Fibroblast of the conjunctiva (primary cell): ENCODE measurements at places on chromosomes 7 and 10.

GRCh38 chr7:149688836-149689235, 84.6 kb downstream of the ZNF467 start:
- no peak for DNase-seq

DNA sequence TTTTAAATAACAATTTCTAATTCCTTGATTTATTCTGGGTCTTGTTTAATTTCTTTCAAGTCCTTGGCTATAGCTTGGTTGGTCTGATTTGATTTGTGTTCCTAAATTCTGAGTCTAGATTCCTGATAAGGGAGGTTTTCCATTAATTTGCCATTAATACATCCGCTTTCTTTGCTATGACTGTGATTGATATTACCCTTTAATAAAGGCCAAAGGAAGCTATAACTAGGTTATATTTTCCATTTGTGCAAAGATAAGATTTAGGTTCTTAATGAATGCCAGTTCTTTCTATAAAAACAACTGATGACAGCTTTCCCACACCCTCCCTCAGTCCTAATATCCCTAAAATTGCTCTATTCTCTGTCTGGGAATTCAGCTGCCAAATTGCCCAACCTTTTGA, 28.2 kb downstream of the NDUFB2 start:
- no peak for DNase-seq

- no peak for DNase-seq
Observed at GRCh38 chr7:139982927-139983920, 79.5 kb downstream of the PARP12 start.

DNA sequence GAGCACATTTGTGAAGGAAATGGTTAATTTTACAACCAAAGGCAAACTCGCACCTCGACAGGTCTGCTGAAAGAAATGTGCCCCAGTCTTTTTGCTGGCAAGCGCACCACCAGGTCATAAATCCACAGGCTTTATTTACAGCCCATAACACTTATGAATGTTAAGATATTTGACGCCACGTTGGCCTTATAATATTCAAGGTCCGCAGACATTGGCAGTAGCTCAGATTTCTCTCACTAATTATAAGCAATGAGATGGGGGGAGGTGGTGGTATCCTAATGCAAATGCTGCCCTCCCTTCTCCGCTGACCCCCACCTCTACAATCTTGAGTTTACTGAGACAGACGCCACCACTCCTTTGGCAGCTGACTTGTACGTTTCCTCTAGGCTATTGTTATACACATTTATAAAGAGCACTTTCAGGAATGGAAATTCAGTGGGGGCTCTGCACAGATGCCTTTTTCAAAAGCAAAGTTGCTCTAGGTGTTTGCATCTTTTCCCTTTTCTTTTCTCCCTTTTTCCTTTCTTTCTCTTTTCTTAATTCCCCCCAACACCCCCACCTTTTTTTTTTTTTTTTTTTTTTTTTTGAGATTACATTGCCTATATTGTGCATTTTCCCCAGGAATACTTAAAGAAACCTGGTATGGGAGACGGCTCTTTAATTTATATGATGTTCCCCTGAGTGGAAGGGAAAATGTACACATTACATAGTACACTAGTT, 6.7 kb downstream of the TCF7L2 start:
- no peak for DNase-seq

GRCh38 chr10:32190890-32191491, 134.8 kb upstream of the KIF5B start:
- no peak for DNase-seq

DNA sequence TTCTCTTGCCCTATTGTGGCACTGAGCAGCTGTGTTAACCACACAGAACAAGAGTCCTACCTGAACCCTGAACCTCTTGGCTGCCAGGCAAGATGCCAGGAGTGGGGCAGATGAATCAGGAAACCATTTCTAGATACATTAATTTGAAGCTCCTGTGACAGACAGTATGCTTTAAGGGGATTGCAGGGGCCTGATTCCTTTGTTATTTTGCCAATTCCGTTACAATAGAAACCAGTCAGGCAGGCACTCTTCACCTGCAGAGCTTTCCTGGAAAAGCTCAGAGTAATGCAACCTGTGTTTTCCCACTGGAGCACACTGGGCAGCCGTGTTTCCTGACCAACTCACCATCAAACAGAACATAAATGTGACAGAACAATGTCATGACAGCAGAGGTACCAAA, 233.1 kb downstream of the BMPER start:
- DNase-seq, result no peak

DNA sequence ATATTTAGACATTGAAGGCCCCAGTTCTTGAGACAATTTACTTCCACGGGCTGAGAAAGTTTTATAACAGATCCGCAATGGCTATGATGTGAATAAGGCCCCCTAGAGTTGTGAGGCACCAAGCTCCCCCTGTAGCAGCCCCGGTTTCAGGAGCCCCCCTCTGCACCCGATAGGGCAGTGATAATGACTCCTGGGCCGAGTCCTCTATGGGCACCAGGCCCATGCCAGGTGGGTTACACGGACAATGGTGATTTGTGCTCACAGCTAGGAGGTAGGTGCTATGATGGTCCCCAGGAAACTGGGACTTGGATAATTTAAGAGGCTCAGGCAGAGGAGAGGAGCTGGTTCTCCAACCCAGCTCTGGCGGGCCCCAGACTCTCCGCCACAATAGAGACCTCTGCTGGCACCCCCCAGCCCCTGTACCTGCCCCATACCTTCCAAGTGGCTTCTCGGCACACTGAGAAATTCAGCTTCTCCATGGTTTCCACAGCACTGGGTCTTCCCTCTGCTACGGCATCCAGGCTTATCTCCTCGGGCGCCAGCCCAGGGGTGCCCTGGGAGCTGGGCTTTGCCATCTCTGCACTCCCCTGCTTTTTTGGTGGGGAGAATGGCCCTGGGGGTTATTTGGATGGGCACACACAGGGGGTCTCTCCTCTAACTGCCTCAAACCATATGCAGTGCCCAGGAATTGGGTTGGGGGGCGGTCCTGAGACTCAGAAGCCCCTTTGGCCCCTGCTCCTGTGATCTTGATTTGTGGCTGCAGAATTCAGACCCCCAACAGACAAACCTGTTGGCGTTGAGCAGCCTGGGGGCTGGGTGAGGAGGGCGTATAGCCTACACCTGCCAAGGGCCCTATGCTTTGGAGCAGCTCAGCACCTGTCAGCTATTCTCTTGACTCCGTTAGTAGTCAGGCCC, 12.2 kb upstream of the KCP start:
- no peak for DNase-seq

- no peak for DNase-seq
Observed at GRCh38 chr10:95401704-95402469, 111.1 kb upstream of the PDLIM1 start.

DNA sequence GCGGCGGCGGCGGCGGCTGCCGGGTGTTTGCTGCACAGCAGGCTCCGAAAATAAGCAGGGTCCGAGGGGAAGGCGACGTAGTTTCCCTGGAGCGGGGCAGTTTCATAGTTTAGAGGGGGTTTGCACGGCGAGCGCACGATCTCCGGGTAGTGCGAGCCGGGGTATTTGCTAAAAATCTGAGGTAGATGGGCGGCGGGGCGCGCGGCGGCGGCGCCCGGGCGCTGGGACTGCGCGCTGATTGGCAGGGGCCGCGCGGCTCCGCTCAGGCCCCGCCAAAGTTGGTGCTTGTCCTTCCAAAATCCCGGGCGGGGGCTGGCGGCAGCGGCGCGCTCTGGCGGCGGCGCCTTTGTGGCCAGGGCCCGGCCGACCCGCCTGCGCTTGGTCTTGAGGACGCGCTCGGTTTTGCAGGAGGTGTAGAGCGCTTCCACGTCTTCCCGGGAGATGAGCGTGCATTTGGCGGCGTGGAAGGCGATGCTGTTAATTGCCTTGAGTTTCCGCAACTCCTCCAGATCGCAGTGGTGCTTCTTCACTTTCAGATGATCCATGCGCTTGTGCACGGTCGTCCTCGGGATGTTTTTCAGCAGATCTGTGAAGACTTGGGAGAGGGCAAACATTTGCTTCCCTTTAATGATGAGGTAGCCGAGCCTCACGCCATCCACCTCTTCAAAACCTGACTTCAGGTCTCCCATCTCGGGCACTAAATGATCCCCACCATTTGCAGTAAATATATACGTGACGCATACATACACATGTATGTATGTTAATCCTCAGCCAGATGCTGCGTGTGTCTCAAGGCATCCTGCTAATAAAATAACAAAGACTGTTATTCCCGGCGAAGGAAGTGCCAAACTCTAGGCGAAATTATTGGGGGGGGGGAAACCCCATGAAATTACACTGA, 8.1 kb downstream of the SKIDA1 start:
- DNase-seq, result no peak

DNA sequence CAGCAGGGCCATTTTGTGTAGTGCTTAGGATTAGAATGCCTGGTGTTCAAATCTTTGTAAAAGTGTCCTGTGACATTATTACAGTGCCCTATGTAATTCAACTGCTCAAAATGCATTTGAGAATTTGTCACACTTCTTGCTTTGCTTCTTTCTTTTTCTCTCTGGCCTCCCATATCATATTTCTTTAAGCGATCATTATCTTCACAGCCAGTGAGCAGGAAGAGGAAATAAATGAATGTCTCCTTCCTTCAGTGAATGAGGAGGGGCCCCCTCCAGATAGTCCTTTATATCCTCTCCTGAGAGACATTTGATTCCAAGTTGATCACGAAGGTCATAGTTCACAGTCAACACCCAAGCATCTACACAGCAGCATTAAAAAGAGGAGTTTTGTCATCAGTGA, 425.1 kb upstream of the NPVF start:
- no peak for DNase-seq

- DNase-seq, result no peak
Observed at GRCh38 chr7:44980393-44981034, 1.7 kb upstream of the MYO1G start.

- no peak for DNase-seq
Observed at GRCh38 chr7:142443216-142444010, 185.6 kb upstream of the PRSS58 start.

DNA sequence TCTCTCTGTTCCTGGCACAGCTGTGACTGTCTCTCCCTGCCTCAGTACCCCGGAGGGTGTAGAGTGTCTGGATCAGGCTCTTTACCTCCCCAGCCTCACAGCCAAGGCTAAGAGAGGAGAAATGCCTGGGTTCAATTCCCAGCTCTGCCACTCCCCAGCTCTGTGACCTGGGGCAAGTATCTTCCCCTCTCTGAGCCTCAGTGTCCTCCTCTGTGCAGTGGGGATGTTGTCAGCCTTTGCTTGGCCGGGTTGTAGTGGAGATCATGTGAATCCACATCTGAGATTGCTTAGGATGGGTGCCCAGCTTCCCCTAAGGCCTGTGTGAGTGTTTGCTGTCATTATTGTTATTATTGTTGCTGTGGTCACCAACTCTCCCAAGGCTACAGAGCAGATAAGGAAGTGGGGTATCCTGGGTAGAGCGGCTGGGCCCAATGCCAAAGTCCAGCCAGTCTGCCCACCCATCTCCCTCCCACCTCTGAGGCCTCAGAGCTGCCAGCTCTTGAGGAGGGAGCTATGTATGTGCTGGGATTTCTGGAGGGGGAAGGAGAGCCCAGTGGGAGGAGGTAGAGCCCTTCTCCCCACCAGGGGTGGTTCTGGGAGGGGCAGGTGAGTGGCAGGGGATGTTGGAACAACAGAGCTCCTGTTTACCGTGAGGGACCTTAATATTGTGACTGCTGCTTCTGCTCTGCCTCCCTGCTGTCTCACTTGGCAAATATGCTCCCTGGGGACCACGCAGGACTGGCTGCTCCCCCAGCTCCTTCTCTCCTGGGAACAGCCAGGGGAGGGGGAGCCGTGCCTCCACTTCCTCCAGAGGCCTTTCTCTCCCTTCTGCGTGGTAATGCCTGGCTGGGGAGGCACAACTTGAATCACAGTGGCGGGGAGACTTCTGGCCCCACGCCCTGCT, 170.5 kb downstream of the RPS24 start:
- DNase-seq, result no peak

GRCh38 chr10:108014145-108014901, 849.8 kb upstream of the SORCS1 start:
- no peak for DNase-seq

DNA sequence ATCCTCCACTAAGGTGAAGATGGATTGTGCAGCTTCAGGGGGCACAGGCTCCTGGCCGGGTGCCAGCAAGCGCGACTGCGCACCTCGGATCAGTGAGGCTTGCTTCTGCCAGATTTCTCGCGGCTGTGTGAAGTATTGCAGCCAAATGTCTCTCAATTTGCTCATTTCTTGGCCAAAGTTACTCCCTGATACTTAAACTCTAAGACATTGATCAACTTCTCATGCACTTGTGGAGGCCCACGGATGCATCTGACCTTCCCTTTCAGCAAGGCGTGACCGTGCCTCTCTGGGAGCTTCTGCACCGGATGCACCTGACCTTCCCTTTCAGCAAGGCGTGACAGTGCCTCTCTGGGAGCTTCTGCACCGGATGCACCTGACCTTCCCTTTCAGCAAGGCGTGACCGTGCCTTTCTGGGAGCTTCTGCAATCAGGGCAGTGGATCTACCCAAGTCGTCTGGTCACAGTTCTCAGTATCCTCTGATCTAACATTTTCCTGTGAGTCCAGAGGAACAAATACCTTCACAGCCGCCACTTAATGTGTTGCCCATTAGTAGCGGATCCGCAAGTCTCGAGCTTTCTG, 248.3 kb downstream of the ADARB2 start:
- DNase-seq, result no peak

DNA sequence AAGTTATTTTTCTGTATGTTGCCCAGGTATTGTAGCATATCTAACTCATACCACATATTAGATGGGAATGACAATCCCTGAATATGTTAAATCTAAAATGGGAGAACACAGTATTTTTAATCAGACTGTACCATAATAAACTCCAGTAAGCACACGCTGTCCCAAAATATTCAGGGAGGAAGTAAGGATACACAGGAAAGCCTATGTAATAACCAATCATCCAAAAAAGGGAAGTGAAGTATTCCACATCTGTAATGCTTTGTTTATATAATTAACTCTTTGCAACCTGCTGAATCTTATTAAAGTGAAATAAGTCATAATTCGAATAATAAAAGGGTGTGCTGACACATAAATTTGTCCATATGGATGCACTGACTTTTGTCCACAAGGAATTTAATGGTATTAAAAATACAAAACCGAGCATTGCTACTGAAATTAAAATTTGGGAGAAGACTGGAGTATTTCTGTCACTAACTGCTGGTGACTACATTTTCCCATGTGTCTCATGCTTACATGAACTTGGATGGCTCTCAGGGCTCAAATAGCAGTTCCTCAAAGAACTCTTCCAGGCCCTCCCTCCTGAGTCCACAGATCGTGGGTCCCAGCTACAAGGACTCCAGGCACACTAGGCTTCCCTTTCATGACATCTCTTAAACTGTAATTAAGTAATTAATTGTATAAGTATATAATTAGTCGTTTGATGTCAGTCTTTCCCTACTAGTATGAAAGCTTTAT, 120.6 kb downstream of the NEBL start:
- DNase-seq, result no peak

GRCh38 chr7:88357781-88358525, 51.3 kb upstream of the STEAP4 start:
- no peak for DNase-seq
